Chondrocyte (in vitro differentiated cells): ENCODE measurements at places on chromosomes 16 and 17. TPM values are rescaled to one million over a fixed set of nuclear protein-coding genes. Genes with fewer than 3 reads are reported as not detected.

GRCh38 chr16:28554634-28555423 lies 1.1 kb downstream of the SGF29 start:
- peak overlapping the region; percentile 89 for H3K4me3 ChIP-seq
- peaks cover 9% of the 10 kb centered on the region for H3K36me3 ChIP-seq
- H3K27me3 ChIP-seq: no peaks in the 10 kb centered on the region
- H3K27ac ChIP-seq: peak overlapping the region; percentile 42

DNA sequence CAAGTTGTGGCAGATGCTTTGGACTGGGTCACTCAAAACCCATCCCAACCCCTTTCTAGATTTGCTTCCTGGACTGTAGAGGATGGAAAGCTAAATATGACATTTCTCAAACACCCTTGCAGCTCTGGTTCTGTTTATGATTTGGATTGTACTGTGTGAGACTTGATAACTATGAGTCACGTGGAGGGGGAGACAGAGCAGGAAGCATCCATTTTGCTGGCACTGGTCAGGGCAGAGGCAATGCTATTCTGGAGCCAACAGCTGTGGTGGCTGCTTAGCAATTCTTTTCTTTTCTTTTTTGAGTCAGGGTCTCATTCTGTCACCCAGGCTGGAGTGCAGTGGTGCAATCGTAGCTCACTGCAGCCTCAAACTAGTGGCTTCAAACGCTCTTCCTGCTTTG lies 13.6 kb upstream of the TERF2 start:
- no peaks in the 10 kb centered on the region for H3K36me3 ChIP-seq
- DNase-seq: no peak

- H3K27me3 ChIP-seq: no peaks in the 10 kb centered on the region
- peaks cover 77% of the 10 kb centered on the region for H3K4me1 ChIP-seq
- no peak for DNase-seq
- peak overlapping the region; percentile 93 for H3K27ac ChIP-seq
Measured at GRCh38 chr17:49015924-49016774, 19.0 kb downstream of the IGF2BP1 start.

GRCh38 chr16:79047337-79047736 lies 553.2 kb downstream of the MAF start:
- DNase-seq: no peak
- H3K4me3 ChIP-seq: no peak overlapping the region
- H3K27me3 ChIP-seq: no peaks in the 10 kb centered on the region
- no peaks in the 10 kb centered on the region for H3K4me1 ChIP-seq
- H3K36me3 ChIP-seq: no peaks in the 10 kb centered on the region

DNA sequence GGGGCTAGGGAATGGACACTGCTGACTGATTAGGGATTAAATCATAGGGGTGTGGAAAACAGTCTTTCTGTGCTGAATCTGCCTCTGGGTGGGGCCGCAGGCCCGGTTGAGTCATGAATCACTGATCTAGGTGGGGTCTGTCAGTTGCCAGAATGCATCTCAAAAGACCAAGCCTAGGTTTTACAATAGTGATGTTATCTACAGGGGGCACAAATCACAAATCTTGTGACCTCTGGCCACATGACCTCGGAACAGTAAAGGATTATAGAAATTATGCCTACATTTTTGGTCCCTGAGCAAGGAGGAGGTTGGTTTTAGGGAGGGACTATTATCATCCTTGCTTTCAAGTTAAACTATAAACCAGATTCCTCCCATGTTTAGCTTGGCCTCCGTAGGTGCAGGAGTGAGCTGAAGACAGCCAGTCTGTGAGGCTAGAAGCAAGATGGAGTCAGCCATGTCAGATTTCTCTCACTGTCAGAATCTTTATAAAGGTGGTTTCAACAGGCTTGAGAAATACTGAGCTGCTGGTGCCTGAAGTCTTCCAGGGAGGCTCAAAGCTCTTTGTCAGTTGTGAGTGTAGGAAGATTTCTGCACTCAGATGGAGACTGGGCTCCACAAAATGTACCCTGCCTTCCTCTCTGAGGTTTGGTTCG lies 12.9 kb downstream of the GNGT2 start:
- H3K27me3 ChIP-seq: no peaks in the 10 kb centered on the region
- no peak overlapping the region for H3K27ac ChIP-seq
- DNase-seq: no peak

GRCh38 chr17:17696085-17696484 lies 14.8 kb downstream of the RAI1 start:
- H3K36me3 ChIP-seq: no peaks in the 10 kb centered on the region
- H3K27ac ChIP-seq: peak overlapping the region; percentile 94
- DNase-seq: no peak
- H3K4me1 ChIP-seq: peaks cover 83% of the 10 kb centered on the region

GRCh38 chr17:3900646-3901045 lies 7.8 kb upstream of the CAMKK1 start:
- no peak overlapping the region for H3K27ac ChIP-seq
- no peak for DNase-seq
- H3K27me3 ChIP-seq: no peaks in the 10 kb centered on the region
- H3K4me3 ChIP-seq: no peak overlapping the region
- H3K36me3 ChIP-seq: no peaks in the 10 kb centered on the region

- no peak overlapping the region for H3K27ac ChIP-seq
- peaks cover 9% of the 10 kb centered on the region for H3K36me3 ChIP-seq
- H3K4me3 ChIP-seq: peak overlapping the region; percentile 73
- DNase-seq: peak; percentile 28
- H3K27me3 ChIP-seq: peaks cover 7% of the 10 kb centered on the region
- peaks cover 29% of the 10 kb centered on the region for H3K4me1 ChIP-seq
Measured at GRCh38 chr16:31200821-31201568, 1.6 kb downstream of the PYCARD start.

DNA sequence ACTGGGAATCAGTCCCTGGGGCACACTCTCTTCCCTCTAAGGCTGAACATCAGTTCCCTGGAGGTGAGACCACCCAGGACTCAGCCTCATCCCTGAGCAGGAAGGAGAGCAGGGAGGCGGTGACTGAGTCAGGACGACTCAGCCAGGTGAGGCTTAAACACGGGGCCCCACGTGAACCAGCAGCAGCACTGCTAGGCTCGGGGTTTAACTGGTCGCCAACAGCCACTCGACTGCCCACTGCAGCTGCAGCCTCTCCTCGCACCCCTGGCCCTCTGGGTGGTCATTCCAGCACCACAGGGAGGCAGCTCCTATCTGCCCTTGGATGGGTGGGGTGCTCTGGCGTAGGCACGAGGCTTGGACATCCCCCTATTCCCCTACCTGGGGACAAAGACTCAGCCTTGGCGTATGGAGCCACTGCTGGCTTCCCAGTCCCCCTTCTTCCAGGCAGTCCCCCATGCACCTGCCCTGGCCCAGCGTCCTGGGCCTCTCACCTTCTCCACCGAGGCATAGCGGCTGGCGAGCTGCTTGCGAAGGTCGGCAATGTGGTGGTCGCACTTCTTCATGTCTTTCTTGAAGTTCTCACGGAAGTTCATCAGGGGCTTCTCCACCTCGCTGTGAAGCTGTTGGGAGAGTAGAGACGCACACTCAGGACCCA lies 21.2 kb upstream of the RCVRN start:
- H3K4me3 ChIP-seq: no peak overlapping the region
- no peak overlapping the region for H3K27ac ChIP-seq
- no peaks in the 10 kb centered on the region for H3K27me3 ChIP-seq
- peaks cover 3% of the 10 kb centered on the region for H3K36me3 ChIP-seq

DNA sequence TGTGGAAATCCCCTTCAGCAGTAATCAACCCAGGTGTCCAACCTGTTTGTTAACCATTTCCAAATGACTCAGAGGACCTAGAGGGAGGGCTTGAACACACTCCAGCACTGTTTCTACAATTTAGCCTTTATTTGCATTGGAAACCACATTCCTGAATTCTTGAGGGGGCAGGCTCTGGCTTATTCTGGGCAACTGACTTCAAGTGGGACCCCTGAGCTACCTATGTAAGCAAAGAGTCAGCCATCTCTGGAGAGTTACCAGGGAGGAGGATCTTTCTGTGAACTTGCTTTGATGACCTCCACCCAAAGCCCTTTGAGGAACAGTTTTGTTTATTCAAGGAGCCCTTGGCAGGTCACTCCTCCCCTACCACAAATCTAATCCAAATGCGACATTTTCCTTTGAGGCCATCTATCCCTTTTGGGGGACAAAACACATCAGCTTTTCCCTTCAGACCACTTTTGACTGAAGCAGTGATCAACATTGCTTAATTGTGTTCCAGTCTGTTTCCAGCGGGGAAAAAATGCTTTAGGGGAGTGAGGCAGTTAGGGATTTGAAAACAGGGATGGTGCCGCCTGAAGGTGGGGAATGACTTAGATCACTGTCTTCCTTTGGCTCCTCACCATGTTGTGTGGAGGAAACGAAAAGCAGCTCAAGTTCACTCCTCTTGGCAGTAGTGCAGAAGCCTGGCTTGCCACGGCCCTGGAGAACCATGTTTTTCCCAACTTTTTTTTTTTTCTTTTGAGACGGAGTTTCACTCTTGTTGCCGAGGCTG lies 46.2 kb downstream of the TUBD1 start:
- no peak for DNase-seq
- H3K27me3 ChIP-seq: no peaks in the 10 kb centered on the region
- H3K36me3 ChIP-seq: peaks cover 6% of the 10 kb centered on the region
- peak overlapping the region; percentile 16 for H3K4me3 ChIP-seq
- peak overlapping the region; percentile 99 for H3K27ac ChIP-seq

DNA sequence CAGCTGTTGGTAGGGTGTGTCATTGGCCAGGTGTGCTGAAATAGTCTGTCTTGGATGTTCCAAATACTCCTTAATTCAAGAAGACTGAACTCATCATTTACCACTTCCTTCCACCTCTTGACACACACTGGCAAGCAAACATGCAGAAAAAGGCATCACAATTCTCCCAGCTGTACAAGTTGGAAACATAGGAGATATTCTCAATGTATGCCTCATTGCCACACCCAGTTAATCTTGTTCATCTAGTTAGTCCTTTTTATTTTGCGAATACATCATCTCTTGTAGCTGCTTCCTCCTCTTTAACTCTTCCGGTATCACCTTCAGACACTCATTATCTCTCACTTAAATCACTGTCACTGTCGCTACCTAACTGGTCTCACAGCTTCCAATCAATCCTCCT lies 75.1 kb upstream of the GOT2 start:
- H3K36me3 ChIP-seq: no peaks in the 10 kb centered on the region
- H3K27ac ChIP-seq: no peak overlapping the region
- peaks cover 21% of the 10 kb centered on the region for H3K27me3 ChIP-seq
- H3K4me3 ChIP-seq: no peak overlapping the region

Gene GCGR
- not detected in 3 replicates for total RNA-seq

Gene KRTAP9-6
- not detected in 3 replicates for total RNA-seq

Gene QRICH2
- total RNA-seq: 4.7 to 5.2 TPM (median 5.0 TPM) in 3 replicates
